Central memory CD8-positive, alpha-beta T cell (primary cell): ENCODE measurements at places on chromosomes 4 and X.

- peaks cover 10% of the 10 kb centered on the region for H3K4me1 ChIP-seq
- H3K27me3 ChIP-seq = no peaks in the 10 kb centered on the region
- no peak overlapping the region for H3K4me3 ChIP-seq
- no peak for DNase-seq
- H3K36me3 ChIP-seq = peaks cover 3% of the 10 kb centered on the region
- H3K27ac ChIP-seq = no peak overlapping the region
These were observed 4.7 kb downstream of the KCND1 start for GRCh38 chrX:48966796-48967579.

DNA sequence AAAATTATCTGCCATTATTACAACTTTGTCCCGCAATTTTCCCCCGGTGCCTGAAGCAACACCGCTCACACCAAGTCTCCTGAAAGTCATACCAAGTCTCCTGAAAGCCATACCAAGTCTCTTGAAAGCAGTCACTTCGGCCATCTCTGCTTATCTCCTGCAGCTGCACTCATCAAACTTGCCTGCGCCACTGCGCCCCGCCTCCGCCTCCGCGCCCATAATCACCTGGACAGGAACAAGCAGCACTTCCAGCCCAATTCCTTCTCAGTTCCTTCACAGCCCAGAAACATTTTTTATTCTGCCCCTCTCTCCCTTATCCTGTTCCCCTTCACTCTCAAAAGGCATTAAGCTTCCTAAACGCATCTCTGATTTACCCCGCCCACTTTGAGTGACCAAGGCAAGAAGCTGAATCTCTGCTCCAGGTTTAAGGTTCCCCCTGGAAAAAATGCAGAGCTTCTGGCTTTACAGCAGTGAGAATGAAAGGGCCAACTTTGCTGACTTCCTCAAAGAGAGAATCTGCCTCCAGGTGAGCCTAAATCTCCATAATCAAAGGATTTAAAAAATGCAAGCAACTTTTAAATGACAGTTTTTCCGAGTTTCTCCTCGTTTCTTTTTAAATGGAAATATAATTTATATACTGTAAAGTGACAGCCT lies 7.7 kb downstream of the GPR50 start:
- DNase-seq = no peak
- H3K4me3 ChIP-seq = no peak overlapping the region
- H3K36me3 ChIP-seq = no peaks in the 10 kb centered on the region
- H3K27ac ChIP-seq = no peak overlapping the region

DNA sequence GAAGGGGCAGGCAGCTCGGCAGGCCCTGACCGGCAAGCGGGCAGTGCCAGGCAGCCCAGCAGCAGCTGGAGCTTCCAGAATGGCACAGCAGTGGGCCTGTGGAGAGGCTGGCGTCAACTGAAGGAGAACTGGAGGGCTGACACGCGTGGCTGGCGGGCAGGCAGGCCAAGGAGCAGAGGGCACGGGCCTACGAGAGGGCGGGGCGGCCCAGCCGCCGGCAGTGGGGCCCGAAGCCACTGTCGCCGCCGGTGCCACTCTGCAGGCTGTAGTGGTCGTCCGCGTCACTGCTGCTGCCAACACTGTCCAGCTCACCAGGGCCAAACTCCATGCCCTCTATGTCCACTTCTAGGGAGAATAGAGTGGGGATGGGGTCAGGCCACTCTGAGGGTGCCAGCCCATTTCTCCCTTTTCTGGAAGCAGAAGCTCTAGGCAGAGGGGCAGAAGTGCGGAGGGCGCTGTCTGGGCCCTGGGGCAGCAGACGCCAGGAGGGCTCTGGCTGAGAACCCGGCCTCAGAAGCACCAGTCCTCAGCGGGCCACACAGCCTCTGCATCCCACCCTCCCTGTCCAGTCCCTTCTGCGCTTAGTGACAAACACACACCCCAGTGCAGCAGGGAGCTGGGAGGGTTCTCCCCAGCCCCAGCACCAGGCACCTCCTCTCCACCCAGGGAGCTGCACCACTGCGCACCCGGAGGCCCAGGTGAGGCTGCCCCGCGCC lies 8.6 kb upstream of the HAUS3 start:
- H3K27ac ChIP-seq = no peak overlapping the region
- H3K36me3 ChIP-seq = peaks cover 50% of the 10 kb centered on the region
- H3K4me3 ChIP-seq = no peak overlapping the region
- DNase-seq = peak; percentile 13
- H3K27me3 ChIP-seq = no peaks in the 10 kb centered on the region
- peaks cover 19% of the 10 kb centered on the region for H3K4me1 ChIP-seq

GRCh38 chr4:14196131-14196530 lies 568.6 kb upstream of the BOD1L1 start:
- no peak overlapping the region for H3K27ac ChIP-seq
- no peaks in the 10 kb centered on the region for H3K4me1 ChIP-seq
- no peaks in the 10 kb centered on the region for H3K36me3 ChIP-seq
- H3K27me3 ChIP-seq = no peaks in the 10 kb centered on the region

GRCh38 chr4:73593631-73594241 lies 26.5 kb downstream of the RASSF6 start:
- H3K4me1 ChIP-seq = no peaks in the 10 kb centered on the region
- H3K27me3 ChIP-seq = no peaks in the 10 kb centered on the region
- H3K27ac ChIP-seq = no peak overlapping the region
- no peak overlapping the region for H3K4me3 ChIP-seq
- DNase-seq = no peak
- no peaks in the 10 kb centered on the region for H3K36me3 ChIP-seq

GRCh38 chrX:123155327-123155726 lies 28.8 kb upstream of the GRIA3 start:
- H3K4me1 ChIP-seq = no peaks in the 10 kb centered on the region
- H3K27ac ChIP-seq = no peak overlapping the region
- H3K4me3 ChIP-seq = no peak overlapping the region
- H3K36me3 ChIP-seq = no peaks in the 10 kb centered on the region
- no peaks in the 10 kb centered on the region for H3K27me3 ChIP-seq
- DNase-seq = no peak

- DNase-seq = no peak
- H3K27me3 ChIP-seq = no peaks in the 10 kb centered on the region
- no peak overlapping the region for H3K4me3 ChIP-seq
These were observed 245.8 kb upstream of the GK2 start for GRCh38 chr4:79653871-79654270.

- H3K27me3 ChIP-seq = peaks cover 10% of the 10 kb centered on the region
- no peaks in the 10 kb centered on the region for H3K4me1 ChIP-seq
- H3K27ac ChIP-seq = no peak overlapping the region
- no peak overlapping the region for H3K4me3 ChIP-seq
- no peaks in the 10 kb centered on the region for H3K36me3 ChIP-seq
These were observed 128.5 kb upstream of the DIPK2B start for GRCh38 chrX:45329217-45329616.

GRCh38 chrX:148915474-148915873 lies 415.1 kb downstream of the AFF2 start:
- DNase-seq = no peak
- no peaks in the 10 kb centered on the region for H3K4me1 ChIP-seq
- no peak overlapping the region for H3K4me3 ChIP-seq
- no peaks in the 10 kb centered on the region for H3K36me3 ChIP-seq
- no peak overlapping the region for H3K27ac ChIP-seq

DNA sequence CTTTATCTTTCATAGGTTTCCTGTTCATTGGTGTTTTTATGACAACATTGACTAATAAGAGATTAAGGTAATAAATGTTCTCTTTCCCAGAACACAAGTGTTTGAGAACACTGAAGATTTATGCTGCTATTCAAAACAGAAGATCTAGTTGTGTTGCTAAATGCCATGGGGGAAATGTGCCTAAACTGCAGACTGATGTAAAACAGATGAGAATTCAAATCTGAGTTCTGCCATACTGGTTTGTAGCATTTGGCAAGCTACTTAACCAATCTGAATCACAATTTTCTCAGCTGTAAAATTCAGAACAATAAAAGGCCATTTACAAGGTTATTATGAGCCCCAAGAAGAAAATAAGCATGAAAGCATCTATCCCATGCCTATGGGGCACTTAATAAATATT lies 2.3 kb downstream of the SLC10A6 start:
- peaks cover 27% of the 10 kb centered on the region for H3K27me3 ChIP-seq
- no peaks in the 10 kb centered on the region for H3K36me3 ChIP-seq
- no peak overlapping the region for H3K4me3 ChIP-seq
- H3K27ac ChIP-seq = no peak overlapping the region

GRCh38 chr4:169351872-169352271 lies 81.1 kb upstream of the SH3RF1 start:
- no peak overlapping the region for H3K4me3 ChIP-seq
- H3K27me3 ChIP-seq = peaks cover 11% of the 10 kb centered on the region
- no peak for DNase-seq
- H3K36me3 ChIP-seq = no peaks in the 10 kb centered on the region
- H3K4me1 ChIP-seq = no peaks in the 10 kb centered on the region

DNA sequence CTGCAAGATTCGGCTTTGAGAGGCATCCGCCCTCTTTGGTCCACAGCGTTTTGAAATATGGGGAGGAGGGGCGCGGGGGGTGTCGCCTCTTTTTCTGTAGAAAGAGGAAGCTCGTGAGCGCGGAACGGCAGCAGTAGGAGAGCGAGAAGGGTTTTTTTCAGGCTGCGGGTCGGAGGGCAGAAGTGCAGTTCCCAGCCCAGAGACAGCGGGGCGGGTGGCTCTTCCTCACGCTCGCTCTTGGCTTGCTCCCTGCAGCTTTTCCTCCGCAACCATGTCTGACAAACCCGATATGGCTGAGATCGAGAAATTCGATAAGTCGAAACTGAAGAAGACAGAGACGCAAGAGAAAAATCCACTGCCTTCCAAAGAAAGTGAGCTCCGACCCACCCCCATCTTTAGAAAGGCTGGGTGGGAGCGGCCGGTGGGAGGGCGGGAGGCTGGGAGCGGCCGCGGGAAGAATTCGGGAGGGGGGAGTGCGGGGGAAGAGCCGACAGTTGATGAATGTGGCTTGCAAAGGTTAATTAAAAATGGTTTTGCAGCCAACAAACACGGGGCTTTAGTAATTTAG lies 1.2 kb downstream of the TMSB4X start:
- DNase-seq = no peak
- H3K27me3 ChIP-seq = no peaks in the 10 kb centered on the region
- H3K27ac ChIP-seq = peak overlapping the region; percentile 99

DNA sequence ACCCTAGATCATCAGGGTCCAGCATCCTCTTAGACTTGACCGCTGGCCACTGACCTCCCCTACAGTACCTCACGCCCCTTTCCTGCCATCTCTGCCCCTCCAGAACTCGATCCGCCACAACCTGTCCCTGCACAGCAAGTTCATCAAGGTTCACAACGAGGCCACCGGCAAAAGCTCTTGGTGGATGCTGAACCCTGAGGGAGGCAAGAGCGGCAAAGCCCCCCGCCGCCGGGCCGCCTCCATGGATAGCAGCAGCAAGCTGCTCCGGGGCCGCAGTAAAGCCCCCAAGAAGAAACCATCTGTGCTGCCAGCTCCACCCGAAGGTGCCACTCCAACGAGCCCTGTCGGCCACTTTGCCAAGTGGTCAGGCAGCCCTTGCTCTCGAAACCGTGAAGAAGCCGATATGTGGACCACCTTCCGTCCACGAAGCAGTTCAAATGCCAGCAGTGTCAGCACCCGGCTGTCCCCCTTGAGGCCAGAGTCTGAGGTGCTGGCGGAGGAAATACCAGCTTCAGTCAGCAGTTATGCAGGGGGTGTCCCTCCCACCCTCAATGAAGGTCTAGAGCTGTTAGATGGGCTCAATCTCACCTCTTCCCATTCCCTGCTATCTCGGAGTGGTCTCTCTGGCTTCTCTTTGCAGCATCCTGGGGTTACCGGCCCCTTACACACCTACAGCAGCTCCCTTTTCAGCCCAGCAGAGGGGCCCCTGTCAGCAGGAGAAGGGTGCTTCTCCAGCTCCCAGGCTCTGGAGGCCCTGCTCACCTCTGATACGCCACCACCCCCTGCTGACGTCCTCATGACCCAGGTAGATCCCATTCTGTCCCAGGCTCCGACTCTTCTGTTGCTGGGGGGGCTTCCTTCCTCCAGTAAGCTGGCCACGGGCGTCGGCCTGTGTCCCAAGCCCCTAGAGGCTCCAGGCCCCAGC lies 5.2 kb downstream of the FOXO4 start:
- peaks cover 70% of the 10 kb centered on the region for H3K4me1 ChIP-seq
- peak overlapping the region; percentile 57 for H3K27ac ChIP-seq
- H3K36me3 ChIP-seq = peaks cover 14% of the 10 kb centered on the region
- peak overlapping the region; percentile 3 for H3K4me3 ChIP-seq
- DNase-seq = no peak
- no peaks in the 10 kb centered on the region for H3K27me3 ChIP-seq

- H3K36me3 ChIP-seq = no peaks in the 10 kb centered on the region
- H3K4me1 ChIP-seq = peaks cover 5% of the 10 kb centered on the region
These were observed 72.2 kb upstream of the VBP1 start for GRCh38 chrX:155143959-155144548.

GRCh38 chrX:107205770-107206696 lies at the start of the genes DNAAF6 and NUP62CL:
DNAAF6 (plus strand) TSS chrX:107206611; CDS start chrX:107212876, 6,265 bp downstream.
NUP62CL (minus strand) TSS chrX:107206433; CDS start chrX:107175146, 31,287 bp downstream.
- peak; percentile 29 for DNase-seq
- H3K27me3 ChIP-seq = no peaks in the 10 kb centered on the region
- H3K4me3 ChIP-seq = peak within 1 kb of the TSS; percentile 80
- H3K36me3 ChIP-seq = peaks cover 5% of the 10 kb centered on the region
- H3K4me1 ChIP-seq = no peaks in the 10 kb centered on the region

DNA sequence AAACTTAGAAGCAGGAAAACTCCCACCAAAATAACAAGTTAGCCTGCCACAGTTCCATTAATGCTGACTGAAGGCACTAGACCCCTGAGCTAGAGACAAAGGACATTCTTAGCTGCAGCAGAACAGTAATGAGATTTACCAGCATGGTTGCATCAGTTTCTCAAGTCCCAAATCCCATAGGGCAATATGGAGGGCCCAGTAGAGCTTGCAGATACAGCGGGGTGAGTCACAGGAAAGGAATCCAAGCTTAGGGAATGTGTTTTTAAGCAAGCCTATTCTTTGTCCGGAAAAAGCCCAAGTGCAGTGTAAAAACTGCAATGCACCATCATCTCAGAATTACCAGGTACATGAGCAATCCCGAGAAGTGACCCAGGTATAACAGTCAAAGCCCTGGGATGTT lies 51.3 kb upstream of the EXOC1L start:
- no peaks in the 10 kb centered on the region for H3K4me1 ChIP-seq
- no peak overlapping the region for H3K27ac ChIP-seq
- no peaks in the 10 kb centered on the region for H3K36me3 ChIP-seq
- no peak overlapping the region for H3K4me3 ChIP-seq
- peaks cover 44% of the 10 kb centered on the region for H3K27me3 ChIP-seq

GRCh38 chr4:62948108-62948507 lies 1461.1 kb downstream of the TECRL start:
- H3K27me3 ChIP-seq = no peaks in the 10 kb centered on the region
- DNase-seq = no peak
- H3K36me3 ChIP-seq = no peaks in the 10 kb centered on the region
- H3K27ac ChIP-seq = no peak overlapping the region
- H3K4me3 ChIP-seq = no peak overlapping the region

DNA sequence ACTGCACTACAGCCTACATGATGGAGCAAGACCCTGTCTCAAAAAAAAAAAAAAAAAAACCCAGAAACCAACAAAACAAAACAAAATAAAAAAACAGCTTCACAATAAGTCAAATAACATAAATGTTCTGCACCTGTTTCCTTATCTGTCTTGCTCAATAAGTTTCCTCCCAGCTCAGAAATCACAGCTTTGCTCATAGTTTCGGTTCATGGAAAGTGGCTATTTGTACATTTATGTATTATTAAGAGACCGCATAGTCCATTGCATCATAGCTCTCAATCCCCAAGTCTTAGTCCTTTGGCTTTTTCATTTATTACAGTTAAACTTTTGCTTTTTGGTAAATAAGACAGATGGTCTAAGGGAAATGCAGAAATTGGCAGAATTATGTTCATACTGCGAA lies 24.4 kb upstream of the CFAP299 start:
- no peaks in the 10 kb centered on the region for H3K4me1 ChIP-seq
- no peak for DNase-seq
- H3K27ac ChIP-seq = no peak overlapping the region
- H3K4me3 ChIP-seq = no peak overlapping the region
- H3K27me3 ChIP-seq = peaks cover 50% of the 10 kb centered on the region
- no peaks in the 10 kb centered on the region for H3K36me3 ChIP-seq
